ENCODE measurements at places on chromosomes 4 and X.

GRCh38 chr4:98613453-98614075 is 44.8 kb downstream of the TSPAN5 start:
- no peak for DNase-seq

DNA sequence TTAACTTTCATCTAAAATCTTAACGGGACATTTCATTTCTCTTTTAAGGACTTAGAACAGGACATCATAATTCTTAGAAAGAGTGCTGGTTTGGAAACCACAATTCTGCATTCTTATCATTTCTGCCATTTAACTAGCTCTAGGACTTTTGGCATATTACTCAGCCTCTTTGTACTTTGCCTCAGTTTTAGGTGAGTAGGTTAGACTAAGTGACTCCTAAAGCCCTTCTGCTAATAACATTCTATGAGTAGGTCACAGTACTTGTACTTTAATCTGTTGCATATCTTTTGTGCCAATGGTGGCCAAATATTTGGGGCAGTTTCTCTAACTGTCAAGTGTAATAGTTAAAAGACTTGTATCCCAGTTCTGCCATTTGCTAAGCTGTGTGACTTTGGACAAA is 115.4 kb upstream of the NUDT6 start:
- peak; percentile 69 for DNase-seq

GRCh38 chr4:90543419-90544170 is 416.4 kb downstream of the CCSER1 start:
- DNase-seq, result no peak

DNA sequence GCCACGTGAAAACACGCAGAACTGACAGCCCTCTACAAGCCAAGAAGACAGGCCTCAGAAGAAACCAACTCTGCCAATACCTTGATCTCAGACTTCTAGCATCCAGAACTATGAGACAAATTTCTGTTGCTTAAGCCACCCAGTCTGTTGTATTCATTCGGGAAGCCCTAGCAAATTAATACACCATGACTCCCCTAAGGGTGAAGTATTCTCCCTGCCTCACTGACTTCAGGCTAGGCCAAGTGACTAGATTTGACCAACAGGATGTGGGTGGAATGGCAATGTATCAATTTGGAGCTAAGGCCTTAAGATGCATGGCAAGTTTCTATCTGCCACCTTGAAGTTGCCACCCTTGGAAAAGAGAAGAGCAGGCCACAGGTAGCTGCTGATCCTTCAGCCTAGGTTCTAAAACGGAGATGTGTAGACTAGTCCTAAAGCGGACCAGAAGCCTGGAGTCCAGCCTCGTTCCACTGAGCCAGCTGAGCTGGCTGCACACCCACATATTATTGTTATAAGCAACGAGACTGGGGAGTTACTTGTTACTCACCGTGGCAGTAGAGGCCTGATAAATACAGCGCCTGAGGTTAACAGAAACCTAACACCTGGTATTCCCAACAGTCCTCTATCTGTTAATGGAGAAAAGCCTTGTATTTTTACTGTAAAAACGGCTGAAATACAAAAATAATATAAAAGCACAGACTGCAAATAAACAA is 16.4 kb downstream of the SCARB2 start:
- DNase-seq, result peak; percentile 56

DNA sequence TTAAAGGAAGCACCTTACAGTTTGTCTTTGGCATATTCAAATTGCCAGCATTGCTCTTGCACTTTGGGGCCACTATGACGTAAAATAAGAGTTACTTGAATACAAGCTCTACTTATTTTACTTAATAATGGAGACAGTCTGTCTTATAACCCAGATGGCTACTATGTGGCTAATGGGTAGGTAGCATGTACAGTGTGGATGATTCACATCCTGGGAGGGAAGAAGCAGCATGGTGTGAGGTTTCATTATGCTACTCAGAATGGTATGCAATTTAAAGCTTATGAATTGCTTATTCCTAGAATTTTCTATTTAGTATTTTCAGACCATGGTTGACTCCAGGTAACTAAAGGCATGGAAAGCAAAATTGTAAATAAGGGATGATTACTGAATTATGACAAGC is 761.8 kb upstream of the ATOH1 start:
- DNase-seq, result no peak

DNA sequence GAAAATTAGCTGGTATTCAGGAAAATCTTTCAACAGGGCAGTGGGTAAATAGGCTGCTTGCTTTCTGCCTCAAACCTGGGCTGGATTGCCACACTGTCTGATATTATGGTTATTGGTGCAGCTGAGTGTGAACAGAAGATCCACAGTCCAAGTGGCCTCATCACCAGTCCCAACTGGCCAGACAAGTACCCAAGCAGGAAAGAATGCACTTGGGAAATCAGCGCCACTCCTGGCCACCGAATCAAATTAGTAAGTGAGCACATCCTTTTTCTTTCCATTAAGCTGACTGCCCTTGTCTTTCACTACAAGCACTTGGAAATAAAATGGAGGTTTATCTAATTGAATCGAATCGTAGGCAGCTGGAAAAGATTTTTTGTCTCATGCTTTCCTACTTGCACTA is 204.7 kb downstream of the TLL1 start:
- no peak for DNase-seq

GRCh38 chr4:146916479-146917076 is 29.1 kb downstream of the TTC29 start:
- peak; percentile 40 for DNase-seq

DNA sequence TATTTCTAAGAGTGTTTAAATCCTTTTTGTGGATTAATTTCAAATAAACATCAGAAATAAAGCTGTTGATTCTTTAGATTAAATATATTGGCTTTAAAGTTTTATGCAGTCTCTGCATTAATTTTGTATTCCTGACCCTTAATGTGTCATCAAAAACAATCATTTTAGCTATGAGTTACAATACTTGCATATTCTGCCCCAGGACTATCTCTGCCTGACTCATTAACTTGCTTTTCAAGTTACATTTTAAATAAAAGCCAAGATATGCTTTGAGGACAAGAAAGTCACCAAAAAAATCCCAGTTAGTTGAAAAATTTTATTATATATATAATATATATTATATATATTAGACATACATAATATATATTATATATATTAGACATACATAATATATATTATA is 208.7 kb downstream of the ADGRL3 start:
- no peak for DNase-seq

DNA sequence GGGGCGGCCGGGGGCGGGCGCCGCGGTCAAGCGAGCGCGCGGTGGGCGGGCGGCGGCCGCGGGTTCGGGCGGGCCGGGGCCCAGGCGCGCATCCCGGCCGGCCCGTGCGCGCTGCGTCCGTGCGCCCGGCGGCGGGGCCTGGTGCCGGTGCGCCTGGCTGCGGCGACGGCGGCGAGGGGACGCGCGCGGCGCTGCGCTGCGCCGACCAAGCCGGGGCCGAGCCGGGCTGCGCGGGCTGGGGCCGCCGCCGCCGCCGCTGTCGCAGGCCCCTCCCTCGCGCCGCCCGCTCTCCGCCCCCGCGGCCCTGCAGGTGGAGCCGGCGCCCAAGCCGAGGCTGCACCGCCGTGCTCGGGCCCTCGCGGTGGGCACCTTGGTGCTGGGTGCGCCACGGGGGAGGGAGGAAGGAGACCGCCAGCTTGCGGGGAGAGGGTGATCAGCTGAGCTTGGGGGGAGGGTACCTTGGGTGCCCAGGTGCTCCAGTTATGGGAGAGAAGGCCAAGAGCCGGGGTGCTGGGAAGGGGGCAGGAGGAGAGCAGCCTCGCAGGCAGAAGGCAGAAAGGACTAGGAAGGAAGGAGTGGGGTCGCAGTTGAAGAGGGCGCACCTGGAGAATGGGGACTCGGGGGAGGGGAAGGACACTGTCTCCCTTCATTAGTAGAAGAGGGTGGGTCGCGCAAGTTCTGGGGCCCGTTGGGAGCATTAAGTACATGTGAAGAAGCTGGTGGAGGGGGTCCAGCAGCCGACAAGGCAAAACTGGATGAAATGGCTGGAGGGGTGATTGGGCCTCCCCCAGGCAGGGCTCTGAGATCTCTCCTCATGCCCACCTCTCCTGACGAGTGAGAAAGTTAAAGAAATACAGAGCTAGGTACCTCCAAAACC is at the start of gene PPP2R2C:
Gene PPP2R2C, minus strand, starts transcription at position 228 of the 877 bp plus-strand sequence. CDS start 385 bp downstream, outside the sequence.
- DNase-seq, result no peak

DNA sequence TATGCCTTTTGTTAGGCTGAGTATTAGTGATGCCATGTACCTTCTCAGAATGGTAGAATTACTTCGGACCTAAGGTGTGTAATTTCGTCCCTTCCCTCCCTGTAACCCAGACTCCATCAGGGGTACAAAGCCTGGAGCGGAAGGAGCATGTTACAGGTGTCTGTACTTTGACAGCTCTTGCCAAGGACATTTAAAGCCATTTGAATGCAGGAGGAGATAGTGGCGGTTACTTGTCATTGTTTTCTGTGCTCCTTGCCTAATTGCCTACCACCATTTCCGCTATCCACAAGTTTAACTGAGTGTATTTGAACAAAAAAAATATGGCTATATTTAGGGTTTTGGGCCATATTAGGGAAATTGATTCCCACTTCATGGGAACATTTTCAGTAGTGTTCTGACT is 1.8 kb downstream of the FNIP2 start:
- DNase-seq, result no peak

- no peak for DNase-seq
Observed at GRCh38 chr4:74039315-74039763, 850 bp upstream of the CXCL3 start.

DNA sequence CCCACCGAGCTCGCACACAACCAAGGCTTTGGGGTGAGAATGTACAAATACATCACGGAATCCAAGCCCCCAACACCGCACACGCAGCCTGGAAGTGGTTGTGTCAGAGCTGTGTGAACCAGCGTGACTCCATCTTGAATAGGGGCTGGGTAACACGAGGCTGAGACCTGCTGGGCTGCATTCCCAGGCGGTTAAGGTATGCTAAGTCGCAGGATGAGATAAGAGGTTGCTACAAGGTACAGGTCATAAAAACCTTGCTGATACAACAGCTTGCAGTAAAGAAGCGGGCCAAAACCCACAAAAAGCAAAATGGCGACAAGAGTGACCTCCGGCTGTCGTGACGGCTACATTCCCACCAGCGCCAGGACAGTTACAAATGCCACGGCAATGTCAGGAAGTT is 258.4 kb downstream of the DHRSX start:
- DNase-seq, result no peak

- peak; percentile 96 for DNase-seq
Observed at GRCh38 chrX:2351999-2352995, 148.5 kb downstream of the DHRSX start.

- no peak for DNase-seq
Observed at GRCh38 chr4:55864577-55865223, 11.3 kb downstream of the EXOC1 start.

- no peak for DNase-seq
Observed at GRCh38 chrX:132956421-132957210, 1.8 kb downstream of the HS6ST2 start.

DNA sequence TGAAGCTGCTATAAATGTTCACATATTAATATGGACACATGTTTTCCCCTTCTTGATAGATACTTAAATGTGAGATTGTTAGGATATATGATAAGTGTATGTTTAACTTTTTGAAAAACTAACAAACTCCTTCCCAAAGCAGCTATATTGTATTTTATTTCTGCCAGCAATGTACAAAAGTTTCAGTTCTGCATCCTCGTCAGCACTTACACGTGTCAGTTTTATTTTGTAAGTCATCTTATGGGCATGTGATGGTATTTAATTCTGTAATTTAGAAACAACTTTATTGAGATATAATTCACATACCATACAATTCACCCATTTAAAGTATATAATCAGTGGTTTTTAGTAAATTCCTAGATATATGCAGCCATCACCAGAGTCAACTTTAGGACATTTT is 31.6 kb downstream of the RAPGEF2 start:
- no peak for DNase-seq

DNA sequence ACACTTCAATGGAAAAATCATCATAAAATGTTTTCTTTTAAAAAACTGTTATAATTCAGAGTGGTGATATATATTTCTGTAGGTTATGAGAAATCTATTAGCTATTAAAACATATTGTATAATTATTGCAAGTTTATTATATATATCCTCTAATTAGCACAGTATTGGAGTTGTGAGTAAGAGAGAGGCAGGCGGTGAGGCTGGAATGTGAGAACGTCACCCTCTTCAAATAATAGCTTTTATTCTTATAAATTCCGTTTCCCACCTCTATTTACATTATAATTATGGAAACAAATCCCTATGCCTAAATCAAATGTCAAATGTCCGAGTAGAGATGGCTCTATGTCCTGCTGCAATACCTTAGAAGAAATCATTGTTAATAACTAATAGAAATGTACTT is 292.9 kb downstream of the ADGRL3 start:
- DNase-seq, result no peak

GRCh38 chr4:151862766-151863165 is 102.0 kb upstream of the GATB start:
- DNase-seq, result peak; percentile 56

- no peak for DNase-seq
Observed at GRCh38 chr4:26204911-26205370, 115.9 kb upstream of the RBPJ start.

All from EL (cell line).